Brain microvascular endothelial cell (primary cell): ENCODE measurements at places on chromosomes 16 and 17.

DNA sequence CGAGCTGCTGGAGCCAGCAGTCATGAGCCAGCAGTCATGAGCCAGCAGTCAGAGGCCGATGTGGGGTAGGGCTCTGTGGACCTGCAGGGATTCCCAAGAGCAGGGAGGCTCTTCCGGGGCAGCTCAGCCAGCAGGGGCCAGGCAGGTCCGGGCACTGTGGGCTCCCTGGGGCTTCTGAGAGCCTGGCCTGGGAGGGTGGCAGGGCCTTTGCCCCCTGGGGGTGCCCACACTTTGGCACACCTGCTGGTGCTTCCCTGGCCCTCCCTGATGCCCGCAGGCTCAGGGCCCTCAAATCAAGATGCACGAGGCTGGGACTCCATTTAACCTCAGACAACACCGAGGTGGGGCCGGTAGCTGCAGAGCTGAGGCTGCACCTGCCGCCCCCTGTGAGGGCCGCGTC is 18.1 kb downstream of the SOX8 start:
- DNase-seq, result no peak

DNA sequence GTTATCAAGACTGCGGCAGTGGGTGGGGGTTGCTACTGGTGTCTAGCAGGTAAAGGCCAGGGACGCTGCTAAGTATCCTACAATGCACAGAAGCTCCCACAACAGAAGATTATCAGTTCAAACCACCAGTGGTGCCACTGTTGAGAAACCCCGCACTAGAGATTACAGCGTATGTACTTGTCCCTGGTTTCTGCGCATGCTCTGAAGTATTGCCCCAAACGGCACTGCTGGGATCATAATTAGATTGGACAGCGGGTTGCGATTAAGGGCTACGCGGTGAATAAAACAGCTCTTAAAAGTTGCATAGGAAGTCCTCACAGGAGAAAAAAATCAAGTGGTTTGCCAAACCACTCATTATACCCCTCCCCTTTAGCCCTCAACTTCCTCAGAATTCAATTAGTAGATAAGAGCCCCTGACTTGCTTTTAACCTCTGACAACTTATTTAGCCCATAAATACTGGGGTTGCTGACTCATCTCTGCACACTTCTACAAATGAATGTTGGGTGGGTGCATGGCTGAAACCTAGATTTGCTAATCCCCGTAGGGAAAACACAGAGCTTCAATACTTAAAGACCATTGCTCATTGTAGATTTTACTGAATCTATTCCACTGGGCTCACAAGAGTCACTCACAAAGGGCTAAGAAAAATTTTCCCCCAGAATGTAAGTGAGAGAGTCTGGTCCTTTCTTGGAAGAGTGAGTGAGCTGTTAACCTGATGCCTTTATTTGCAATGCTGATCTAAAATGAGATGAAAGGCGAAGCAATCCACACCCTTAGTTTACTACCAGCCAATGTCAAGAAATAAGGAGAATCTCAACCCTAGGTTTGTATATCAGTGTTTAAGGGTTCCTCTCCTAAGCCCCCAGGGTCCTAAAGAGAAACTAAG is 91.8 kb downstream of the RGS9 start:
- DNase-seq, result no peak

DNA sequence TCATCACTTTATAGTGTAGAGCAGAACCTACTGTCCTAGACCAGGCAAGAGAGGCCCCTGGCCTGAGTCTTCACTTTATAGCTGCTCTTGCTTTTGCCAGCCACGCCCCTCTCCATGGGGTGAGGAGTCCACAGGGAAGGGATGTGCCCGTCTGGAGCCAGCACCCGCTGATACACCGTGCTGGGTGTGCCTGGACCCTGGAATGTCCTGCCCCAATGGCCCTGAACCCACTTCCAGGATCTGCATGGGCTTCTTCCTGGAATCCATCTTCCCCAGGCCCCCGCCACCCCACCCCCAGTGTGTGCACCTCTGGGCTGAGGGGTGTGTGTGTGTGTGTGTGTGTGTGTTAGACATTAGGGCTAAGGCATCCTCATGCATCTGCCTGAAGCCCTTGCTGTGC is 44.9 kb downstream of the MEOX1 start:
- no peak for DNase-seq

DNA sequence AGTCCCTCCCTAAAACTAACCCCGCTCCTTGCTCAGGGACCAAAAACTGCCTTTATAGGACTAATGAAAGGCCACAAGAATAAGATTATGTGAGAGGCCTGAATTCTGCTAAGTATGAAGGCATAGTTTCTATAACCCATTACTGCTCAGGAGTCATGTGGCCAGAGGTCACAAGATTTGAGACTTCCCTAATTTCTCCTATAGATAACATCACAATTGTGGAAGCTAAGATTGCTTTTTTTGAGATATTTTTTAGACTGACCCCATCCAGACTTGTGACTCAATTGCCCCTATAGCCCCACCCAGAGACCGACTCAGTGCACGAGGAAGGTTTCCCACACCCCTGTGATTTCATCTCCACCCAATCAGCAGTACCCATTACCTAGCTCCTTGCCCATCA is 504.1 kb upstream of the GOT2 start:
- no peak for DNase-seq

- DNase-seq, result no peak
Measured at GRCh38 chr17:5585836-5586521, 1.7 kb upstream of the NLRP1 start.

GRCh38 chr17:6046431-6046830 is 23.7 kb upstream of the WSCD1 start:
- DNase-seq, result no peak
